NCI-H1417 treated with DMSO at 0.1 percent for 48 hours (cell line): ENCODE measurements at places on chromosomes 2 and 18.

- no peak for DNase-seq
Measured at GRCh38 chr2:117512307-117512706, 302.2 kb upstream of the DDX18 start.

GRCh38 chr18:36130039-36130831, 536 bp downstream of the ELP2 start:
- DNase-seq: no peak

- DNase-seq: no peak
Measured at GRCh38 chr2:100321179-100321865, 979 bp downstream of the LONRF2 start.

DNA sequence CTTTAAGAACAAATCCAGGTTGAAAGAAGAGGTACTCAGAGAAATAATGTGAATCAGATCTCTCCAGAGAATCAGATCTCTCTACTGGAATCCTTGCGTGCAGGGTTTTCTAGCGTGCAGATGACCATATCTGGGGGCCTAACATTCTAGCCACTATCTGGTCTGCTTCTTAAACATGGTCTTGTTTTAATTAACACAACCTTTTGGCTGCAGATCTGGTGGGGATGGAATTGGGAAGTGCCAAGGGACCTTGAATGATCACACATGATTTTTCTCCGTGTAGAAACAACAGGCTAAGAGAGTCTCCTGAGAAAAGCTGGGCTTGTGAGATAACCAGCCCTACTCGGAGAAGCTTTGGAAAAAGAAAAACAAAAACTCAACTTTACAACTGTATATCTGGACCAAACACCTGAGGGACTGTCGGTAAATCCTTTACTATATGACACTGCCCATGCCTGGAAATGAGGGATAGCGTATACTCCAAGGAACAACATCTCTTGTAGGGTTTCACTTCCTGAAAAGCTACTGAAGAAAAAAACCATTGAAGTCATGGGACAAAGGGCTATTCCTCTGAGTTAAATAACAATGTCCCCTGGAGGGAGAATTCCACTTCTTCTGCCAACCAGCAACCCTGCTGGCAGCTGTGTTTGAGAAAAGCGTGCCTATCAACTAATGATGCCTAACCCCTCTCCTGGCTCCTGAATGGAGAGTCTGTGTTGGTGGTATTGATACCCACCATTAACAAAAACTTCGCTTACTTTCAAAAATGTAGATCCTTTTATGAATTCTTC, 171.0 kb upstream of the REV1 start:
- no peak for DNase-seq

- no peak for DNase-seq
Measured at GRCh38 chr2:192345287-192345686, 150.6 kb upstream of the TMEFF2 start.

- no peak for DNase-seq
Measured at GRCh38 chr2:164706522-164706921, 85.2 kb upstream of the GRB14 start.

GRCh38 chr18:6591491-6591890, 138.0 kb upstream of the ARHGAP28 start:
- no peak for DNase-seq

DNA sequence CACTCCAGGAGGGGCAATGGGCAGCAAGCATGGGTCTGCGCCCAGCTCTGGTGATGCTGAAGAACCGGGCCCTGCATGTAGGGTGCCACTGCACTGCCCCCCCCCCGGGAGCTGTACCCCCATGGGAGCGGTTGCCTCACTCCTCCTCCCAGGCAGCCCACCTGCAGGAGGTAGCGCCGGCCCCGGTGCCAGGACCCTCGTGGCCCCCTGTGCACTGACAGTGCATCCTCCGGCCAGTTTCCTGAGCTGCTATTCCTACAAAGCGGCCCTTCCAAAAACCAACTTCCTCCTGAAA, 109.4 kb downstream of the ZNF516 start:
- no peak for DNase-seq

GRCh38 chr2:109689182-109689930, 75.2 kb downstream of the SOWAHC start:
- DNase-seq: no peak

- no peak for DNase-seq
Measured at GRCh38 chr2:223222397-223222796, 170.4 kb downstream of the KCNE4 start.

DNA sequence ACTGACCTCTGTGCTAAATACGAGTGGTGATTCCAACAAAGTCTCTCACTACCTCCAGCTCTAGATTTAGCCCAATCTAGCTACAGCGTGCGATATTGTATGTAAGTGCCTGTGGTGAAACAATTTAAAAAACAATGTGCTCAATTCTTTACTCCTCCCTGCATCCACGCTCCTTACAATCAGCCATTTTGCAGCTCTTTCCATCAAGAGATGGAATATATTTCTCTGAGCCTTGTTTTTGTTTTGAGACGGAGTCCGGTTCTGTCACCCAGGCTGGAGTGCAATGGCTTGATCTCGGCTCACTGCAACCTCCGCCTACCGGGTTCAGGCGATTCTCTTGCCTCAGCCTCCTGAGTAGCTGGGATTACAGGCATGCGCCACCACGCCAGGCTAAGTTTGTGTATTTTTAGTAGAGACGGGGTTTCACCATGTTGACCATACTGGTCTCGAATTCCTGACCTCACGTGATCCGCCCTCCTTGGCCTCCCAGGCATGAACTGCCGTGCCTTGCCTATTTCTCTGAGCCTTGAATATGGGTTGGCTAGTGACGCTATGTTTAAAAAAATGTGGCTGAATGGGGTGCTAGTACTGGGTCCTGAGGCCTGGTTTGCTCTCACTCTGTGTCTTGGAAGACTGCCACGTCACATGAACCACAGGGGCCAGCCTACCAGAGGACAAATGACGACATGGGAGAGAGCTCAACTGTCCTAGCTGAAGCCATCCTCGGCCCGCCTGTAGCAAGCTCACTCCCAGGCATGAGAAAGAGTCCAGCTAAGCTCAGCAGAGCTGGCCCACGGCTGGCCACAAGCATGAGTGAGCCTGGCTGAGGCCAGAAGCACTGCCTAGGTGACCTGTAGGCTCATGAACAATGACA, 14.8 kb downstream of the WDFY1 start:
- no peak for DNase-seq

GRCh38 chr2:238127165-238128060, 11.1 kb upstream of the KLHL30 start:
- DNase-seq: no peak

DNA sequence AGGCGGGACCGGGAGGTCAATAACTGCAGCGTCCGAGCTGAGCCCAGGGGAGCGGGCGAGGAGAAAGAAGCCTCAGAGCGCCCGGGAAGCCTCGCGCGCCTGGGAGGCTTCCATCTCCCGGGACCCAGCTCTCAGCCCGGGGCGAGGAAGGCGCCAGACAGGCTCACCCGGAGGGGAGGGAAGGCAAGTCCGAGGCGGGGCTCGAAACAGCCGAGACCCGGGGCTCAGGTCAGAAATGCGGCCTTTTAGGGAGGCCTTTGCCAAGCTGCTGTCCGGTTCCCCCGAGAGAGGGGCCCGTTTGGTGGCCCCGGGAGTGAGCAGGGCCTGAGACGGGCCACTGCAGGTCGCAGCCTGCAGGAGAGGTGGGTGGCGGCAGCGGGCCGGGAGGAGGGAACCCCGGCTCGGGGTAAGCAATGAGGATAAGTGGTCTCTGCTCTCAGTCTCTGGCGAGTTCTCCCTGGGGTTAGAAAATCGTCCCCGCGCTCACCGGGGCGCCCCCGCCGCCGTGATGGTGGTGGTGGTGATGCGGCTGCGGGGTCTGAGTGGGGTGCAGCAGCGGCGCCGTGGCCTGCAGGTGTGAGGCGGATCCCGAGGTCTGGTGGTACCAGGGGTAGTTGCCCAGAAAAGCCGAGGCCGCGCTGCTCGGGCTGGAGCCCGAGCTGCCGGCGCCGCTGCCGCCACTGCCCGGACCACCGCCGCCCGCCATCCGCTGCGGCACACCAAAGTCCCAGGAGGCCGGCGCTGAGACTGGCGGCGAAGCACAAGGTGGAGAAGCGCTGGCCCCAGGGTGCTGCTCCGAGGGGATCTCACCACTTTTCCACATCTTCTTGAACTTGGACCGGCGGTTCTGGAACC, 2.4 kb downstream of the DLX2 start:
- DNase-seq: no peak

- DNase-seq: no peak
Measured at GRCh38 chr2:55585451-55586080, 31.9 kb downstream of the PPP4R3B start.

GRCh38 chr2:107437807-107438206, 388.9 kb upstream of the RGPD4 start:
- no peak for DNase-seq

DNA sequence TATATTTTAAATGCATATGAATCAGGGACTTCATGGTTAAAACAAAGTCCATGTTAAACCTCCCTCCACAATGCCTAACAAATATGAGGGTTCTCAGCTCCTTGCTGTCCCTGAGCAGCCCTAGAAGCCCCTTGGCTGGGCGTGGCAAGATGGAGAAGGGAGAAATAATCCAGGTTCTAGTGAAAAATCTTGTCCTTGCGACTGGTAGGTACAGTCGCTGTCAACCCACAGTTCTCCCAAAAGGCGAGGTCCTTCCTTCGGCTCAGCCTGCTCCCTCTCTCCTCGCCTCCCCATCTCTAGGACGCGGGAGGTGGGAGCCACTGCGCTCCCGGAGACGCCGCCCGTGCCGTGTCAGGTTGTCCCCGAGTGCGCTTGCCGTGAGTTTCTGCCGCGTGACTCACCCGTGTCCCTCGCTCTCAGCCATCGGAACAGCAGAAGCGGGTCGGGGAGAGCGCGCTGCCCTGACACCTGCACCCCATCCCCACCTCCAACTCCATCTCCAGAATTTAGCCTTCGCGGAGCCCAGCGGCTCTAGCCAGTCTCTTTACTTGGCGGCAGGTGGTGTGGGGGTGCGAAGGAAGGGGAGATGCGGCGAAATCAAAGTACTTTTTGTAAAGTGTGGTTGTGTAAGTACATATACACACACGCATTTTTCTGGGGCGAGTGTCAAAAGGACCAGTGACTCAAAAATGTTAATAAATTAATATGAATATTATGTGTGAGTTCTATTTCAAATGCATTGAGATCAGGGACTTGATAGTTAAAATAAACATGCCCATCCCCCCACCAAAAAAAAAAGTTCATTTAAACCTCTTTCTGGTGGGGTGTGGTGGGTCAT, 65.1 kb upstream of the TMEM17 start:
- no peak for DNase-seq

GRCh38 chr2:33321236-33321771, 155.1 kb upstream of the RASGRP3 start:
- no peak for DNase-seq

GRCh38 chr18:1593091-1593490, 688.4 kb downstream of the ADCYAP1 start:
- DNase-seq: no peak

- no peak for DNase-seq
Measured at GRCh38 chr2:106114166-106114565, 79.9 kb downstream of the UXS1 start.

- DNase-seq: no peak
Measured at GRCh38 chr18:27198036-27198435, 12.9 kb upstream of the CHST9 start.

GRCh38 chr18:74803769-74804168, 206.1 kb downstream of the ZNF407 start:
- no peak for DNase-seq

GRCh38 chr2:144234542-144234871, 285.4 kb downstream of the ZEB2 start:
- DNase-seq: no peak

GRCh38 chr2:15715596-15715995, 123.9 kb downstream of the DDX1 start:
- DNase-seq: no peak

DNA sequence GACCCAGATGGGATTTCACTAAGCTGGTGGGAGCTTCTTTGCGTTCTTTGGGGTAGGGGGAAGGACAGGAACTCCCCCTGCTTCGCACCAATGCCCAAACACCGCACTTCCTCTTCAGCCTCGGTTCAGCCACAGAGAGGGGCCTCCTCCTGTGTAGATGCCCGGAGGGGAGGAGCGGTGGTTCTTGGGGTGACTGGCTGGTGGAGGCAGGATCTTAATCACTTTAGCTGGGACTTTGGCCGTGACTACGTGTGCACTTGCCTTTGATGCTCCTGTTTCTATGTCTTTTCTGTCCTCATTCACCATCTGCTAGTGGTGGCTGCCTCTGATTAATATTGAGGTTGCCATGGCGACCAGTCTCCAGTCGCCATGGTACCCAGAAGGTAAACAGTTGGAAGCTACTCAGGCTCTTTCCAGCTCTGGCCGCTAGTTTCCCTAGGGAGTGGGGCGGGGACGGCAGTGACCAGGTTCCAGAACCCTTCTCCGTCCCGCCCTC, 1.9 kb downstream of the CNGA3 start:
- peak; percentile 59 for DNase-seq

DNA sequence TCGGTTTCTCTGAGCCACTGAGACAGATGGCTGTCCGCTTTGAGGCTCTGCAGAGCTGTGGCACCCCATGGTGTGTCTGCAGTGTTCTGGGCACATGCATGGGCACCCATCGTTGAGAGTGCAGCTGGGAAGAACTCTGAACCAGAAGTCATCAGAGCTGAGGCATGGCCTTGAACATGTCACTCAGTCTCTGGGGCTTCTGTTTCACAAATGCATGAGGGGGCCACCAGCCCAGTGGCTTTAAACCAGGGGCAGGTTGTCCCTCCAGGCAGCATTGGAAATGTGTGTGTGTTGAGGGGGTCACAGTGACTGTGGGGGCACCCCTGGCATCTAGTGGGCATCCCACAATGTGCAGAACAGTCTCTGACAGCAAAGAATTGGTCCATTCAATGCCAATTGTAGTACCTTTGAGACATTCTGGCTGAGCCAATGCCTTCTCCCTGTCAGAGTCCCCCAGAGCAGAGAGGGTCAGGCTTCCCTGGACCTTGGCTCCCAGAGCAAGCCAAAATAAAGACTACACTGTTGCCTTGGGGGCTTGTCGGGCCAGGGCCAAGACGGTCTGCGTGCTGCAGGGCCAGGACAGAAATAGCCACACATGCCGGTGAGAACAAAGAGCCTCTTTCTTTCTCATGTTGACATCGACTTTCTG, 9.3 kb upstream of the PSMD1 start:
- no peak for DNase-seq

DNA sequence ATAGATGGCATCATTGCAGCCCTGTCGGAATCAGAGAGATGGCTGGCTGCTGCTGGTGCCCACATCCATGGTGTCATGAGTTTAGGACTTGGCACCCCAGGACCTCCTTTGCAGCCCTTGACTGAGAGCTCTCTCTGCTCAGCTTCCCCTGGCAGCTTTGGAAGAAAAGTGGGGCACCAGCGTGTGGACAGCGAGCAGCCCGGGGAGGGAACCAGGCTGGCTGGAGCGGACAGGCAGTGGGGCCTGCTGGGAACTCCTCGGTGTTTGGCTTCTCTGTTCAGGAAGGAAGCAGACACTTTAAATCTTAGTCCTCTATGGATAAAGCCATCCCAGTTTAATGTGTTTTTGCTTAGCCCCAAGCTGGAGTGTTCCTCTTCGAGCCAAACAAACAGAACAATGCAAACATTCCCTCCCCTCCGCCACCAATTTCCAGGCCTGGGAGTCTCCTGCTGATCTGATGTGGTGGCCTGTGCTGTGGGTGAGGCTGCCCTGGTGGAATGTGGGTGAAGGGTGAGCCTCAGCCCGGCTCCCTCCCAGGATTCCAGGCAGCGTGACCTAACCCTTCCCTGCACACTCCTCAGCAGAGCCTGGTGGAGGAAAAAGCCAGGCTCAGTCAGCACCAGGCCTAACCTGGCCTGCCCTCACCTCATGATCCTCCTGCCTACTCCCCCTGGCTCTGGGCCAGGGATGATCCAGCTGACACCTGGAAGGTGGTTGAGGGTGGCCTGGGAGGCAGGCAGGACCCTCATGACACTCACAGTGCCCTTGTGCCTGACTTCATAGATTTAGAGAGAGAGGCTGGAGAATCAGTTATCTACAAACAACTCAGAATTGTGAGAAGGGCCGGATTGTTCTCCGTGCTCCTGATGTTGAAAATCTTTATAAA, 21.6 kb upstream of the ITGB6 start:
- DNase-seq: no peak
